Mesothelial cell of epicardium (in vitro differentiated cells): ENCODE measurements at places on chromosomes 6 and 20. TPM values are rescaled to one million over a fixed set of nuclear protein-coding genes. Genes with fewer than 3 reads are reported as not detected.

DNA sequence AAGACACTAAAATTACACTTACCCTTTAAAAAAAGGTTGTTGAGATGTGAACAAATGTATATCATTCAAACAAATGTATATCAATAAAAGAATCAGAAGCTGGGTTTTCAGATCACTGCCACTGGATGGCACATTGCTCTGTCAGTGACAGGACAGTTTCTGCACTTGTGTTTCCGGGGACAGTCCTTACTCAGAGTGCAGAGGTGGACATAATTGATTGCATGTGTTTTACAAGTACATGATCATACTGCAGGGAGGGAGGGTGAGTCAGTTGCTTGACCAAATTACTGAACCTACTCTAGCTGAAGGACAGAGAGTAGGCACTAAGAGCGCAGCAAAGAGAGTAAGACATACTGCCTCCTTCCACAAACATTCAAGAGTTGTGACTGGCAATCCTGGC lies 302.3 kb downstream of the TENT5A start:
- no peak overlapping the region for H3K27ac ChIP-seq
- no peaks in the 10 kb centered on the region for H3K4me1 ChIP-seq
- no peak for DNase-seq
- no peaks in the 10 kb centered on the region for H3K36me3 ChIP-seq
- H3K27me3 ChIP-seq = no peaks in the 10 kb centered on the region

DNA sequence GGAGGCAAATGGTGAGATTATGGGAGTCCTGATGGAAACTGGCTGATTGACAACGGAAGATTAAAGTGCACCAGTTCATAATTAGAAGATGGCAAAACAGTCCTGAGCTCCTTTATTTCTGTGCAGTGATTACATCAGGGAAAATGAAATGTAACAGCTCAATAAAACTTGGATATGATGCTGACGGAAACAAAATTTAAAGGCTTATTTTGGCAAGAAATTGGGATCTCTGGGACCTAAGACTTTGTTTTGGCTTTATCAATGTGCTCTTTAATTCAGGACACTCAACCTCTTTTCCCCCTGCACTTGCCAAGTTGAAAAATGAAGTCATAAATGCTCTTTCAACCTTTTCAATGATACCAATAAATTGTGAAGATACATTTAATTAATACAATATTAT lies 226.8 kb downstream of the C6orf118 start:
- H3K27me3 ChIP-seq = no peaks in the 10 kb centered on the region
- no peak overlapping the region for H3K27ac ChIP-seq
- H3K36me3 ChIP-seq = no peaks in the 10 kb centered on the region
- no peaks in the 10 kb centered on the region for H3K4me1 ChIP-seq
- no peak for DNase-seq

DNA sequence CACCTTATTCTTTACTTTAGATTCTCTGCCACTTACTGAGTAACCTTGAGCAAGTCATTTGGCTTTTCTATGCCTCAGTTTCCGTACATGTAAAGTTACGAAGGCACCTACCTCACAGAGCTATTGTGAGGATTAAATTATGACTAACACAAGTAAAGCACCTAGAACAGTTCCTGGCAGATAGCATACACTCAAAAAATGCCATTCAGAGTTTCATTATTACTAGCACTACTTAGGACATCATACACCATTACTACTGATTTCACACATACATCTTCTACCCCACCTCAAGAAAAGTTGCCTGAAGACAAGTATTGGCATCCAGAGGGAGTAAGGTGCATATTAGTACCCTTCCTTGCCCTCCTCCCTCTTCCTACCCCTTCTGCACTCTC lies 107.8 kb downstream of the OGFRL1 start:
- H3K4me3 ChIP-seq = no peak overlapping the region
- no peak for DNase-seq
- no peaks in the 10 kb centered on the region for H3K27me3 ChIP-seq

- no peaks in the 10 kb centered on the region for H3K36me3 ChIP-seq
- no peak overlapping the region for H3K4me3 ChIP-seq
- H3K27ac ChIP-seq = peak overlapping the region; percentile 31
- H3K27me3 ChIP-seq = no peaks in the 10 kb centered on the region
- no peak for DNase-seq
These were observed 49.8 kb upstream of the FANCE start for GRCh38 chr6:35402136-35402855.

The LRFN2 gene
- total RNA-seq = not detected in 3 replicates
